ENCODE measurements at places on chromosomes 6 and 20.

- no peak for DNase-seq
Measured at GRCh38 chr20:46001498-46001897, 7.2 kb upstream of the MMP9 start.

- DNase-seq, result no peak
Measured at GRCh38 chr6:118408863-118409262, 139.2 kb upstream of the PLN start.

GRCh38 chr6:24796616-24797290, 2.0 kb downstream of the ARMH2 start:
- DNase-seq, result no peak

GRCh38 chr20:2814587-2815051, at the start of gene C20orf141:
TSS of gene C20orf141 (plus strand) at chr20:2814987. CDS start at chr20:2815185, 198 bp downstream.
- DNase-seq, result no peak

GRCh38 chr20:53652859-53653517, 59.3 kb upstream of the ZNF217 start:
- no peak for DNase-seq

- DNase-seq, result no peak
Measured at GRCh38 chr6:56727097-56727850, 84.6 kb upstream of the DST start.

GRCh38 chr6:29964887-29965562, 22.7 kb downstream of the HLA-A start:
- DNase-seq, result peak; percentile 85

- DNase-seq, result peak; percentile 71
Measured at GRCh38 chr20:47196091-47197081, 160.1 kb downstream of the ZMYND8 start.

DNA sequence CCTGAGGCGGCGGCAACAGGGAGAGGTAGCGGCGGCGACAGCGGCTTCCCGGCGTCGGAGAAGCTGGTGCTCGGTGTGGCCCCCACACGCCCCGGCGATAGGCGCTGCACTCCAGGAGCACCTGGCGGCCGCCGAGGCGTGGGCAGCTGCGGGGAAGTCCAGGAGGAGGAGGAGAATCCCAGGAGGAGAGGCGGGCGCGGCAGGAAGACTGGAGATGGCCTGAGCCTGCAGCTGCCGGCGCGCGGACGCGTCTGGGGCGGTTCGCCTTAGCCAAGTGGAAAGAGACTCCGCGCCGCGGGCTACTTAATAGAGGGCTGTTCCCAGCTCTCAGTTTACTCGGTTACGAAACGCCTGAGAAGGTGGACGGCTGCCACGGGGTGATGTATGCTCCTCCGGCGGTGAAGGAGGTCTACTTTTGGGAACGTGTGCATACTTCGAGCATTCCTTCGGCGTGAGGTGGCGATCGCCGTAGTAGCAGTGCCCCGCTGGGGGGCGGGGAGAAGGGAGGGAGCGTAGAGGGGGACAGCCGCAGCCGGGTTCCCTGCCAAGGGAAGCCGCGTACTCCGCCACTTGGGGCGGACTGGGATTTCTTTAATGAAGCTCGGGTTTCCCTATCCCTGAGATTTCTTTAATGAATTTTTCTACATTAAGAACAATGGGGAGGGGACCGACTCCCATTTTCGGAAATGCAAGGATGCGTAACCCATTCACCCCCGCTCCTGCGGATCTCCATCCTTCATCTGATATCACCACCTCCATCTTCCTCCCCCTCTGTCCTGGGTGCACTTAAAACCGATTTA, at the start of gene COL12A1:
Gene COL12A1, minus strand, starts transcription at position 278 of the 800 bp plus-strand sequence. CDS start 3,261 bp downstream, outside the sequence.
- no peak for DNase-seq

DNA sequence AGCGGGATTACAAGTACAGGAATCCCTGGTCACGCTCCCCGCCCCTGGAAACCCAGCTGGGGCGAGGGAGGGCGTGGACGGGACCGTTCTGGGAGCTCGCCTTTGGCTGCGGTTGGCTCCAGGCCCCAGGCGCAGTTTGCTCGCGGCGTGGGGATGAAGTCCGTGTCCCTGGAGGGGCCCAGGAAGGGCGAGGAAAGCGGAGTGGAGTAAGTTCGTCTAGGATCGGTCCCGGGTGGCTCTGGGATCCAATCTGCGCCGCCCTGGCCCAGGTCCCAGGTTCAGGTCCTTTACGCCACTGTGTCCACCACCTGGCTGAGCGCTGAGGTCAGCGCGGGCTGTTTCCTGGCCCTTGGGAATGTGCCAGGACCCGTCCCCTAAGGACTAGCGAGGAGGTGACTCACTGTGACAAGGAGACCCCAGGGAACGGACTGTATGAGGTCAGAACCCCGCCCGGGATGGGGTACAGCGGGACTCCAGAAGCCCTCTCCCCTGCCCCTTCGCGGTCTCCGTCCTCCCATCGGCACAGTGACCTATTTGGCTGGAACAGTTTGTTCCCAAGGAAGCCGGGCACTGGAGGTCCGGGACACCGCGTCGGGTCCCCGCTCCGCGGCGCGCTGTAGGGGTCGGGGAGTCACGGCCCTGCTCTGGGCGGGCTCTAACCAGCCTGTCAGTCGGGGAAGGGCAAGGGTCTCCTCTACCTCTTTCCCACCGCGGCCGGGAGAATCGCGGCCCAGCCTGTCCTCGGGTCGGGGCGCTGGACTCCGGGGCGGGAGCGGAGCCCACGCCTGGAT, 724 bp downstream of the CDKN1A start:
- peak; percentile 41 for DNase-seq

DNA sequence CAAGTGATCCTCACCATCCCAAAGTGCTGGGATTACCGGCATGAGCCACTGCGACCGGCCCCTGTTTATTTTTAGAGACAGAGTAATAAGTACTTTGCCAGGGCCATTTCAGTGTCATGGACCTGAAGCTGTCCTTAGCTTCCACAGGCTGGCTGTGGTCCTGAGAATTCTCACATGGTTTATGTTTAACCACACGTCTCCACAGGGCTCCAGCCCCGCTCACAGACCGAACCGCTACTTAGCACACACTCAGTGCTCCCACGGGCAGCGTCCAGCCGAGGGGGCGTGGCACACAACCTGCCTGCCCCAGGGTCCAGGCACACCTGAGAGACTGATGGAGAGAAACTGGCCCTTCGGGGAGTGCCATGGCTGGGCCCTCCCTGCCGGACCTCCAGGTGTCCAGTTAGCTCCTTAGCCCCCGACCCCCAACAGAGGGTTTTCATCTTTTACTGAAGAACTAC, 11.7 kb downstream of the ACSS1 start:
- DNase-seq, result no peak

DNA sequence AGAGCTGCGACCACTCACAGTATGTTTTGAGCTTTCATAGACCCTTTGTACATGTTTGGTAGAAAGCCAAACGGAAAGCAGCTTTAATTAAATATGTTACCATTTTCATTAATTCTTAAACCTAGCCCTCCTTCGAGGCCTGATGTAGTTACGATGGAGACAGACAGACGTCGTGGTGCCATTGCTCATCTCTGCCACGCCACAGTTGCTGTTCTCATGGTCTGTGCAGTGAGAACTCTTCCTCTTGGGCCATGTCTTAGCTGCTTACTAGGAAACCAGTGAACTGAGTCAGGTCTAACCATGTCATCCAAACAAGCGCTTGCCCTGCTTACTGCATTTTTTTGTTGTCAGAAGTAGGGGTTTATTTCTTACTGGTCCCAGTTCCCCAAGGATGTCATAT, 62.8 kb downstream of the SNX9 start:
- DNase-seq, result no peak

DNA sequence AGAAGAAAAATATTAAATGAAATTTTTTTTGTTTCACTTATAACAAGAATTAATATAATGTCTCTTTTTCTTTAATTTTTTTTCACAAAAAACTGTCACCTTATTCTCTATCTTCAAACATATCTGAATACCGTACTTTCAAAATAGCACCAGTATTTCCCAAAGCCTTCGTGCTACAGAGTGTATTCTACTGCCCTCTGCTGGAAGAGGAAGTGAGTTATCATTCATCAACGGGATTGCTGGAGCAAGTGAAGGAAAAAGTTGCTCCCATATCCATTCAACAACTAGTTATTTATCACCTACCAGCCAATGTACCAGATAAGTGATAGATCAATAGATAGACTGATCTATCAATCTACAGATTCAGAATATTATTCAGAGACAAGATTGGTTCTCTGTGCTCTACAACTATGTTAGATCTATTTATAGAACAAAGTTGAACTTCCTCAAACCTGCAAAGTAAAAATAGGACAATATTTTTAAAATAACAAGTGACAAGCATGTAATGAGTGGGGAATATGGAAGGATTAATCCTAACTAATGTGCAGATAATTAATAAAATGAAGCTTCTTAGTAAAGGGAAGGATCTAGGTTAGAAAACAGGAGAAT, 26.7 kb upstream of the TFAP2B start:
- no peak for DNase-seq

DNA sequence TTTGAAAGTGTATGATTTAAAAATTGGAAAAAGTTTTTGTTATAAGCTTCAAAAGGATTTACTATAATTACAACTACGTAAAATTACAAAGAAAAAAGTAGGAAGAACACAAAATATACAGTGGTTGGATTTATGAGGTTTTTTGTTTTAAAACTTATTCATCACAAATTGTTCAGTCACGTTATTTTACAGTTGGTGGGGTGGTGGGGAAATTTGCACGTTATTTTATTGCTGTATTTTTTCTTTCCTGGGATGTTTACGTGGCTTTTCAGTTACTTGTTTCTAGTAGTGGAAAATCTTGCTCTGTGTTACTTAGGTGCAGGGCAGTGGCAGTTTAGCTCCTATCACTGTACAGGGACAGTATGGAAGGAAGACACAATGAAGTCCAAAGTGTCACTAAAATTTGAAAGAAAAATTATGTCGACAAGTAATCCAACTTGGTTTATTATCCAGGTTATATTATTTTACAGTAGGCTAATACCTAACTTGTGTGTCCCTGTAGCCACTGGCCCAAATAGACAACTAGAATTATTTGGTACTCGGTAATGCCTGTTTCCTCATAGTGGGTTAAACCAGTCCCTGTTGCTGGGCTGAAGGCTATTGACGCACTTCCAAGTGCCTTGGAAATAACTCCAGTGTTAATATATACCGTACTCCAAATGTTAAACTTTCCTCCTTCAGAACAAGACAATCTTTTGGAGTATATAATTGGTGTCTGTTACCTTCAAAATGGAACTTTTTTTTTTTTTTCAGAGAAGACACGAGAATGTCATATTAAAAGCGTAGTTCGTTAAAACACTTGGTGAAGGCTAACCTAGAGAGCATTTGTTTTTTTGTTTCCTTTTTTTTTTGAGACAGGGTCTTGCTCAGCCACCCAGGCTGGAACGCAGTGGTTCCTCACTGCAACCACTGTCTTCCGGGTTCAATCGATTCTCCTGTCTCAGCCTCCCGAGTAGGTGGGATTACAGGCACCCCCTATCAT, 4.6 kb downstream of the JARID2 start:
- DNase-seq, result no peak

GRCh38 chr6:355373-356208, 36.0 kb upstream of the IRF4 start:
- no peak for DNase-seq

DNA sequence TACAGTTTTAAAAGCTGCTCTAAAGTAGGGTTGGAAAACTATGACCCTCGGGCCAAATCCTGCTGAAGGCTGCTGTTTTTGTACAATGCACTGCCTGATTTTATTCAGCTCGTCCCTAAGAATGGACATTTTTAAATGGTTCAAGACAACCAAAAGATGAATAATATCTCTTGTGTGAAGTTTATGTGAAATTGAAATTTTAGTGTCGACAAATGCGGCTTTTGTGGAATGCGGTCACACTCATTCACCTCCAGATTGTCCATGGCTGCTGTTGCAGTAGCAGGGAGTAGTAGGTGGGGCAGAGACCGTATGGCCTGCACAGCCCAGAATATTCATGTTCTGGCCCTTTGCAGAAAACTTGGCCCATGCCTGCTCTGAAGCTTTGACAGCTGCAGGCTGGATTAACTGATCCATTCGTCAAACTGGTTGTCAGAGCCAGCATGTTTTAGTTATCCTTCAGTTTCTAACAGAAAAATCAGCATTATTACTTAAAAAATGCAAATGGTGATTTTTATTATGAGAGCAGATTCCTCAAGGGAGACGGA, 91.6 kb downstream of the PSMG4 start:
- DNase-seq, result no peak

- DNase-seq, result no peak
Measured at GRCh38 chr20:10848810-10849370, 175.1 kb upstream of the JAG1 start.

GRCh38 chr6:91098006-91098405, 511.1 kb upstream of the MAP3K7 start:
- DNase-seq, result no peak

GRCh38 chr6:35176301-35177024, 35.3 kb upstream of the TCP11 start:
- no peak for DNase-seq

DNA sequence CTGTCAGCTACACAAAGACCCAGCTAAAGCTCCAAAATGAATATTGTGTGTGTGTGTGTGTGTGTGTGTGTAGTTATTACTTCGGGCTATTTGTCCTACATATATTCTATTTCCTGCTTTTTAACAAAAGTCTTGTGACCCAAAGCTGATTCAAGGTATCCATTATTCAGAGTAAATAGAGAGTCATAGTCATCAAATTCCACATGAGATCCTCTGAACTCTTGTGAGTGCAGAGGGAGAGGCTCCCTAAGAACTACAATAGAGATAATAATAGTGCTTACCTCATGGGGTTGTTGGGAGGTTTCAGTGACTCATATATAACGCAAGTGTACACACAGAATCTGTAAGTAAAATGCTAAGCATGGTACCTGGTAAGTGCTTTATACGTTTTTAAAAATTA, 95.6 kb upstream of the SHLD1 start:
- no peak for DNase-seq

DNA sequence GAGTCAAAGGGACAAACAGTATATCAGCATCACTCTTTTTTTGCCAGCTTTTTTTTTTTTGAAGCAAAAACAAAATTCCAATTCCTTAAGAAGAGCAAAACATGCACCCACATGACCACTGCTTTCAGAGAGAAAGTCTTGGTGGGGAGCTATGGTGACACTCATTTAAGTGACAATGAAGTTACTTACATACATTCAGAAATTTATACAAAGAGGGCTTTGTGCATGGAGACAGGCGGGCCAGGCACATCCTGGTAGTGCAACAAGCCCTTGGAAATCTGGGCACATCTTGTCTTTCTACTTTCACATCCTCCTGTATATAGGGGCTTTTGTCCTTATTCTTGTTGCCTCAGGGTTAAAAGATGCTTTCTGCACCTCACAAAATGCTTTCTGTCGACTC, 55.9 kb downstream of the IL22RA2 start:
- DNase-seq, result no peak

GRCh38 chr6:42960243-42961019, at the start of gene GNMT:
TSS of gene GNMT (plus strand) at chr6:42960754. CDS start at chr6:42960768, 14 bp downstream.
- peak; percentile 20 for DNase-seq

DNA sequence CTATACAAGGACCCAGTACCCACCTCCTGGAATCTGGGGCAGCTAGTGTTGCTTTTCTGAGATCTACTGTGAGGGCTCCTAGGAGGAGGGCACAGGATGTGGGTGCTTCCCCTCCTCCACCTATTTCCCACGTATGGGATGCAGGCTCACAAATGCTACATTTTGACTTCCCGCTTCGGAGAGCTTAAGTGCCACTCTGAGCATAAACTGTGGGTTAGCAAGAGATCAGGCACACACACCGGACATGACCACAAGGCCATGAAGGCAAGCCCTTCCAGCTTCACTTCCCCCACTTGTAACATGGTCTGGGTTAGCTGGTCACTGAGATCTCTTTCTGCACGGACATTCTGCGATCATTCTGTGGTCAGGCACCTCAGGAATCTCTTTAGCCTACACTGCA, 15.7 kb upstream of the TGM3 start:
- no peak for DNase-seq

GRCh38 chr6:154683756-154684523, 49.3 kb upstream of the SCAF8 start:
- no peak for DNase-seq

- no peak for DNase-seq
Measured at GRCh38 chr6:93047033-93047432, 372.3 kb downstream of the EPHA7 start.

GRCh38 chr6:73738367-73739028, 42.5 kb downstream of the CD109 start:
- DNase-seq, result no peak
